ENCODE measurements at places on chromosomes 5 and 9.
A peak's percentile ranks its signal among the peaks of the same experiment; 100 is the strongest.

DNA sequence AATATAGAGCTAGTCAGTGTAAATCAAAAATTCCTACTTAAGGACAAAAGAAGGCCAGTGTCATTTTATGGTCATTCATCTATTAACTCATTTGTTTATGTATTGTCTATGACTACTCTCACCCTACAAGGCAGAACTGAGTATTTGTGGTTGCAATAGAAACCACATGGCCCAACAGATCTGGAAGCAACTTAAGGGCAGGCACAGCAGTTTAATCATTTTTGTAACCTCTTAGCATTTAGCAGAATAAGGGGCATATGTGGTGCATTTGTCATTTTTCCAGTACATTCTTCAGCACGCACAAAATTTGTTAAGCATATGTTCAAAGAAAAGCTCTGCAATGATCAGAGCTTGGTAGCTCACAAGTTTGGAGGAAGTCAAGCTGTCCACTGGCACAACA, 1.1 kb downstream of the FKBP15 start:
- DNase-seq = no peak

DNA sequence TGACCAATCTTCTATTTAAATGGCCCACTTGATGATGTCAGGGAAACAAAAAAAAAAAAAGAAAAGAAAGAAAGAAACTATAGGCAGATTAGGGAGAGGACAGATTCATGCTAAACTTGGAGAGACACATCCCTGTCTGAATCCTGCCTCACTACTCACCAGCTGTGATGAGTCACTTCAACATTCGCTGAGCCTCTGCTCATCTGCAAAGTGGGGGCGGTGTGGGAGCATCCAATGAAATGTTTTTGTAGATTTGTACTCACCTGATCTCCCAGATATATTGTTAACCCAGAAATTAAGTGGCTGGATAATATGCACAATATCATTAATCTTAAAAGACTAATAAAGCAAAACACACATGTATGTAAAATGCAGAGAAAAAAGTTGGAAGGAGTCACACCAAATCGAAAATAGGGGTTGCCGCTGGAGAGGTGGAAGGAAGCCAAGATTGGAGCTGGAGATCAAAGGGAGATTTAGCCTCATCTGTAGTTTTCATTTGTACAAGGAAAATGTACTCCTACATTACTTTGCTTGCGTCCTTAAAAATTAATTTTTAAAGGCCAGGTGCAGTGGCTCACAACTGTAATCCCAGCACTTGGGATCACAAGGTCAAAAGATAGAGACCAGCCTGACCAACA, 17.0 kb upstream of the ERGIC1 start:
- no peak for DNase-seq

GRCh38 chr5:39216631-39217030, 2.7 kb downstream of the FYB1 start:
- no peak for DNase-seq

DNA sequence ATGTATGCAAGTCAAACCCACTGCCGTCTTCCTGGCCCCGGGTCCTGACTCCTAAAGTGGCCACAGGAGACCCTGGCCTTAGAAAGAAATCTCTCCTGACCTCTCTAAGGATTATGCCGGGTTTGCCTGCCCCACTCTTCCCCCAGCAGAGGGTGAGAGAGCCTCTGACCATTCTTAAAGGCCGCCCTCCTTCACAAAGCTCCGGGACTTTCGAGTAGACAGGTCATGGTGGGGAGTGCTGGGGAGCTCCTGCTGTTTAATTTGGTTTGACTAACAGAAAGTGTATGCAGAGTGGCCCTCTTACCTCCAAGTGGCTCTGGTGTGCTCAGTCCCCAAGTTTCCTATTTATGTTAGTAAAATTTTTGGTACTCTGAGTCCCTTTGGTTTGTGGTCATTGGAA, 111.8 kb downstream of the LRRC70 start:
- no peak for DNase-seq

GRCh38 chr9:116312221-116312620, 158.6 kb downstream of the PAPPA start:
- no peak for DNase-seq

DNA sequence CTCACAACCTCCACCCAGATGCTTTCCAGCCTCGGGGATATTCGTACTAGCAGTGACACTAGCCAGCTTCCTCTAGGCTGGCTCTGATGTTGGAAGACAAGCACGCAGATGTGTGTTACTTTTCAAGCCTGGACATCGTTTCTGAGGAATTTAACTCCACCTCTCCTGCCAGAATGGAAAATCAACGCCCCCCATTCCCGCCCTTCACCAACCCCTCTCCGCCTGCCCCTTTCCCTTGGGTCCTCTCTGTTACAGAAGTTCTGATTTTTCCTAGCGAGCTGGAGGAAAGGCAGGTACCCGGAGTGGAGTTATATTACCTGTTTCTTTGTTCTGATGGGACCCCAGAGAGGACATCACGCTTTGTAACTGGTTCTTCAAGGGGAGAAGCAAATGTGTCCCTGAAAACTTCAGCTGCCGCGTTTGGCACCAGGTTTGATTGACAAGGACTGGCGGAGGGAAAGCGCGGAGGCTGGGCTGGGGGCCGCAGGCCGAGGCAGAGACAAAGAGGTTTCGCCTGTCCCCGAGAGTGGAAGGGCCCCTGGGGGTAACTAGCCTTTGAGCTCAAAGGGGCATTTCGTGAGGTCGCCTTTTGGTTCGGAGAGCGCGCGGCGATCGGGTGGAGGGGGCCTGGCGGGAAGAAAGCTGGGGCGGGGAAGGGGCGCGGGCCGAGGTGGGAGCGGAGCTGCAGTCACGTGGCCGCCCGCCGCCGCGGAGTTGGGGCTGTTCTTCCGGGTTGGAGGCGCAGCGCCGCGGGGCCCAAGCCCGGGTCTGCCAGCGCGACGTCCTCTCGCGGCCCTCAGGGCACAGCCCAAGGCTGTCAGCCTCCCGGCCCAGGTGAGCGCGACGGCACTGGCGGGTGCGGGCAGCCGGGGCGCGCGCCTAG, at the start of gene NNT:
Gene NNT (plus strand): TSS at position 720 of the 883 bp plus-strand sequence. CDS start 6,016 bp downstream, outside the sequence.
- peak; percentile 51 for DNase-seq

DNA sequence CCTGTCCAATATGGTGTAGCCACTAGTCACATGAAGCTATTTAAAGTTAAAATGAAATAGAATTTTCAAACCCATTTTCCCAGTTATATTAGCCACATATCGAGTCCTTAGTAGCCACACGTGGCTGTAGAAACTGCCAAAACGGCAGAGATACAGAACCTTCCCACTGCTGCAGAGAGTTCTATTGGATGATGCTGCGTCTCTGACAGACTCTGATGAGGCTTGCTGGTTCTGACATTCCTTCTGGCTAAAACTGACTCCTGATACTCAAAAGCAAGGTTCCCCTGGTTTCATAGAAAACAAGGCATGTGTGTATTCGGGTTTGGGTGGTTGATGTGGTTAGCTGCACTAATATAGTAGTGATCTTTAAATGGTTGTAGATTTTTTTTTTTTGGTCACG, 91.5 kb downstream of the TLE4 start:
- no peak for DNase-seq

DNA sequence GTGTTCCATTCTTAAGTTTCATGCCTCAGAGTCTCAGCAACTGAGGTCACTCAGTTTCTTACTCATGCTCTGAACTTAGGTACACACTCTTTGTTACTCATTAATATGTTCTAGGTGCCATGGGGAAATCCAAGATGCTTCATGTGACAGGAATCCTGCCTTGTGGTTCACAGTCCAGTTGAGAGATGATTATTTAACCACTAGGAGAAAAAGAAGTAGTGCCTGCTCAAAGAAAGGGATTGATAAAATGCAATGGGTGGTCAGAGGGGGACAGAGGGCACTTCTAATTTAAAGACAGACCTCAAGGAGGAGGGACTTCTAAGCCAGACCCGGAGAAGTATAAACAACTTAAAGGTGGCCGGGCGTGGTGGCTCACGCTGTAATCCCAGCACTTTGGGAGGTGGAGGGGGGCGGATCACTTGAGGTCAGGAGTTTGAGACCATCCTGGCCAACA, 69.0 kb downstream of the UGCG start:
- no peak for DNase-seq

- DNase-seq = no peak
Measured at GRCh38 chr5:26024774-26025173, 1013.6 kb downstream of the CDH9 start.

GRCh38 chr9:109378316-109378715, 57.5 kb upstream of the EPB41L4B start:
- no peak for DNase-seq

DNA sequence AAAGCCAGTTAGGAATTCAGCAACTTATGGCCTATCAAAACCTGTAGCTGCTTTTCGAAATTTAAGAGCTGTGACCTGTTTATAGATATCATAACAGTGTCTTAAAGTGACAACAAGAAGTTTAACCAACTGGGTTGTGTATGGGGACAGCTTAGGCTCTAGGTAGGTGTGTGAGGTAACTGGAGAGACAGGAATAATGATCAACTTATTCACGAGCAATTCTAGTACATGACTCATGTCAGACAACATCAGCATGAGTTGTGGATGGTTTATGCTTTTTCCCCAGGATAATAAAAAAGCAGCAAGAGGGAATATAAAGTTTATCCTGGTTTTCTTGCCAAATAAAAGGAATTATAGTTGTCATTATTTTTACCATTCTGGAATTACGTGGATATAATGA, 88.6 kb downstream of the GDNF start:
- DNase-seq = no peak

DNA sequence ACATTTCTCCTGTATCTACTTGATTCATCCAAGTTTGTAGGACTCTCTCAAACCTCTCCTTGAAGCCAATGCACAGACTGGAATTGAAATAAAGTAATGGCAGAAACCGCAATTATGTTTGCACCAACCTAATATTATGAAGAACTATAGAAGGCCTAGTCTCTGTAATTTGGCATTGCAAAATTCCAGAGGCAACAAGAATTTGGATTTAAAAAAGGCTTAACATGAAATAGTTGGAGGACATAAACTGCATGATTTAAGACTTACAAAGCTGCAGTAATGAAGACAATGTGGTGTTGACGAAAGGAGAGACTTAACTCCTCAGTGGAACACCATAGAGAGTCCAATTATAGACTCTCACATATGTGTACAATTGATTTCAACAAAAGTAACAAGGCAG, 117.8 kb upstream of the MINAR2 start:
- DNase-seq = no peak

- no peak for DNase-seq
Measured at GRCh38 chr5:151038412-151038745, 18.0 kb downstream of the GPX3 start.

DNA sequence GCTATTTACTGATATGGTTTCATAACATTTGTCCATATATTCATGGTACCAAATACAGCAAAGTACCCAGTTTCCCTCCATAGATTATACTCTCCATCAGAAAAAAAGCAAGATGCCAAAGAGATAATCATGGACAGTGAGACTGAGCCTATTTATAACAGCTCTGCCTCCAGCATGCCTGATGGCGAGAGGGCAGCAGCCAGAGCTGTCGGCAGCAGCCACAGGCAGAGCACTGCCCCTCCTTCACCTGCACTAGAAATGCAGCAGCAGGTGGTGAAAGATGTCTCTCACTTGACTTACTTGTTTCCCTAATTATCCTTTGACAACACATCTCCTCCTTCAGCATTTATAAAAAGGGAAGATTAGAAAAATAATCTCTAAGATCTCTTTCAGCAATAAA, 32.4 kb downstream of the CTNNAL1 start:
- no peak for DNase-seq

DNA sequence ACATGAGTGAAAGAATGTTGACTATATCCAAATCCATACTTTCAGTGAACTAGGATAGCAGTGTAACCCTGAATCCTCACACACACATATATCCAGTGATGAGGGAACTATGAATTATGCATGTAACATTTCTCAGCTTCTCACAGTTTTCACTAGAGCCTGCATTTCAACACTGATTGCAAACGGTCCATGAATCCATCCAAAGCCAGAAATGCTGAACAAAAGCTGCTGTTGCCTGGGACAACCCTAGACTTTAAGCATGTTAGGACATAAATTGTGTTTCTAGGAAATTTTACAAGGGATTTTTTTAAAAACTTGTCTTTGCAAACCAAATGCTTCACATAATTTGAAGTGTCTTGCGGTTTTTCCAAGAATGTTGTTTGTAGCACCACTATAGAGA, 2010.0 kb upstream of the WWC1 start:
- no peak for DNase-seq

- no peak for DNase-seq
Measured at GRCh38 chr5:12624776-12625560, 720.7 kb upstream of the CTNND2 start.

DNA sequence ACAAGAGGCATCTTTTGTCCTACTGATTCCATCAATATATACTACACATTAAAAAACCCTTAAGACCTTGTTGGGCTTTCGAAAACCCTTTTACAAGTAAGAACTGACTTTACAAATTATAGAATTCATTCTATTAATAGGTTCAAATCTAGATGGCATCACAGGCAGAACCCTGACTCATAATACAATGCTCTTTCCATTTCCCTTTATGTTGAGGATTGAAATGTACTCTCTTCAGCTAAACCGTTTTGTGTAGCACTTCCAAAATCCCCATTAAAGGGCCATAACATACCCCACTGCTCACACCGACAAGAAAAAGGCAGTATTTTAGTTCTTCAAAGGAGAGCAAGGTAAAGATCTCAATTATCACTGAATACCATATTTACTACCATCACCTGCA, 11.2 kb downstream of the CSNK1A1 start:
- no peak for DNase-seq

DNA sequence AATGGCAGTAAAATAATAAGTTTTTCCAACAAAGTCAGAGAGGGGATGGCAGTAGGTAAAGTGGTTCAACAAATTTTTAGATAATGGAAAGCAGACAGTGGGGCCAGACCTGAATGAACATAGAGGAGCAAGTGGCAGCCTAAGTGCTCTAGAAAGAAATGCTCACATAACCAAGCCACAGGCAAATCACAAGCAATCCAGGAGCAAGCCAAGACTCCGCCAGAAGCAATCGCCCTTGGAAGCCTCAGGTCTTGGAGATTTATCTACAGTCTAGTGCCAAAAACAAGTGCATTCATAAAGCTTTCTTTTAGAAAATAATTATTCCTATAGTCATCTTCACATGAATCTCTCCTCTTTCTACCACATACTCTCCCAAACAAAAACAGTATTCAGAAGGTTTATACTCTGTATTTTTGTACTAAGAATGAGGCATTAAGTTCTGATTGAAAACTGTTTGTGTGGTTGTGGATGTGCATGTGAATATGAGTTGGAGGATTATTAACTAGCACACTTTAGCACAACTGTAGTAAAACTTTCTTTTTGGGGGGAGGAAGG, 375.5 kb downstream of the CDH9 start:
- DNase-seq = no peak

DNA sequence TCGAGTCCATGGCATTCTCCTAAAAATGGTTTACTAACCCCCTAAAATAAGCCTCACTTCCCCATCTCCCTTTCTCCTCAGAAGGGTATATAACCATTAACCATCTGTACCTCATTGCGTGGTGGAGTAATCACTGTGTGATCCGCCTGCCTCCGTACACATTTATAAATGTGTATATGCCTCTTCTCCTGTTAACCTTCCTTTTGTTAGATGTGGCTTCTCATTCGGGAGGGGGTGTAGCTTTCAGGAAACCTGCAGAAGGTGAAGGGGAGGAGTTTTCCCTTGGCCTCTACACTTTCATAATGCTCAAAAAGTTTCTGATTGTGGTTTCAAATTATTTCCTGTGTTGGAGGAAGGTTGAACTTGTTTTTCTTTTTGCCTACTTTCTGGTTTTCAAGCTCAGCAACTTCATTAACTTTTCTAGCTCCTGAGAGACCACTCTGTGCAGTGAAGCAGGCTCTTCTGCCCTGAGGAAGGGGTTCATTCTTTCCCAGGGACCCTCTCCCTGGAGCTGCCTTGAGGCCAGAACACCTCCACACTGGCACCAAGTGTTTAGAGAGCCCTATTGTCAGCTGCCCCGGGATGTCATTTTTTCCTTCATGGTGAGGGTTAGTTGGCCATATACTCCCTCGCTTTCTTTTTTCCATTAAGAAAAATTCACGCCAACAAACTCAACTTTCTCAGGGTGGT, 46.9 kb downstream of the RASGRF2 start:
- DNase-seq = no peak
